ENCODE measurements at places on chromosomes 3 and 15.

- DNase-seq, result no peak
These were observed 61.1 kb downstream of the AMOTL2 start for GRCh38 chr3:134312873-134313846.

DNA sequence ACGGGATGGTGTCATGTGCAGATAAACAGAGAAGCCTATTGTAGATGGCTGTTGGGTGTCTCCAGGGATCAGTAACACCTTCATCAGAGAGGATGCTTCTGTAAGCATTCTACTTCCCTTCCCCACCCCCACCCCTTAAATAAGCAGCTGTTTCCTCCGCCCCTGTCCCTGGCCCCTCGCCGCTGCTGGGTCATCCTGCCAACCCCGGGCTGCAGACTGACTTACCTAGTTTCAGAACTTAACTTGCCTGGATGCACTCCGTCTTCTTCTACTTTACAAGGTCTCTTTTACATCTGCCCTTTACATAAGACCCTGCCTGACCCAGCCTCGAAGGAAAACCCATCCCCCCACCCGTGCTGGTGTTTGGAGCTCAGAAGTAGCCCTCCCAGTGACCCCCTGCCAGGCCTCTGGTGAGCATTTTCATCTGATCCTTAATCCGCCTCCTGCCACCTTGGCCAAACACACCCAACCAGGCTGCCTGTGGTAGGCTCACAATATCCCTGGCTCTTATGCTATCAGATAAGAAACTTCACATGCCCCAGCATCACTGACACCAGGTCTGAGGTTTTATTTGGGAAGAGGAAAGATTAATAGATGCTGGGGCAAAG is 103.0 kb upstream of the HES1 start:
- DNase-seq, result peak; percentile 20

GRCh38 chr15:60086681-60087429 is 82.7 kb downstream of the FOXB1 start:
- DNase-seq, result no peak

DNA sequence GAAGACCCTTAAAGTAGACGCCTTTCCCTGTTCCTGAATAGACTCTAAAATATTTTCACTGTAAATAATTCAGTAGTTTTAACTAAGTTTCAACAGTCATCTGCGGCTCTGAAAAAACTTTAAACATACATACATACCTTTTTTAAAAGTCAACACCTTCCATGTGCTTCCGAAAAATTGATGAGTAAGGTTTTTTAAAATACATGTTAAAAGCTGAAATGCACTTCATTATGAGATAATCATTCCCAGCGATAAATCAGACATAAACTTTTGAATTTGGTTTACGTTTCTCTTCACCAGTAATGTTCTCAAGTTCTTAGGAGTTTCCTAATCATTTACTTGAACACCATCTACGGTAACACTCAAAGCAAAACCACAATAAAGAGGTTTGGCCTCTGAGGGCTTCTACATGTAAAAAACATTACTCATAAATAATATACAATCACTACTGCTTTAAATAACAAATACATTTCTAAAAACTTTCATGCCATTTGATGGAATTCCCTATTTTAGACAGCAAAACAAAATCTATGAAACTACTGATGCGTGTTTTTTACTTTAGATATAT is 403.5 kb downstream of the SHQ1 start:
- DNase-seq, result peak; percentile 34

GRCh38 chr3:25856902-25857518 is 67.1 kb downstream of the OXSM start:
- peak; percentile 54 for DNase-seq

- no peak for DNase-seq
These were observed 179.9 kb downstream of the MCTP2 start for GRCh38 chr15:94411285-94411684.

DNA sequence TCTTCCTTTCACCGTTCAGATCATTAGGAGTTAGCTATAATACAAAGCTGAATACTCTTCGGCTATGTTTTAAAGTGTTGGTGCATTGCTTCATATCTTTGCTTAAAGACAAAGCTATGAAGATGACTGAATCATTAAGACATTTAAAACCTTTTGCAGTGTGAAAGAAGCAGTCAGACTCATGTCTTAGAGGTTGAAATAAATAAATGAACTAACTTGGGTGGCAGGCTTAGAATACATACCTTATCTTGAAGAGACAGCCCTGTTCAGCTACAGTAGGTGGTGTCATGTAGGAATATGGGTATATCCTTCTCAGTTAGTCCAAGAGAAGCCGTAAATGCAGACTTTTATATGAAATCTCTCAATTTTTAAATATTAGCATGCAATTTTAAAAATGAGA is 63.4 kb downstream of the OPA1 start:
- no peak for DNase-seq

DNA sequence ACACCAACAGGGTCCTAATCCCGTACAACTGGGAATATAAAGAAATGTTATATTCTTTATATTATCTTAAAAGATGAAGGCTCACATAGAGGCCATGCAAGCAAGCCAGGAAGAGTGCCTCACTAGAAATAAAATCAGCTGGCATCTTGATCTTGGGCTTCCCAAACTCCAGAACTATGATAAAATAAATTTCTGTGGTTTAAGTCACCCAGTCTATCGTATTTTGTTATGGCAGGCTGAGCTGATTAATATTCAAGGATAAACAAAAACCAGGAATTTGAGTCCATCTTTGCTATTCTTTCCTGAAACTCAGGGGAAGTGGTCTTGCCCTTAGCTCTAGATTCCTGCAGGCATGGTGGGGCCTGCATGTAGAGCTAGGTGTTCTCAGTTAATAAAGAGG is 42.7 kb downstream of the ATOSA start:
- no peak for DNase-seq

- DNase-seq, result no peak
These were observed 56.5 kb downstream of the TMEM266 start for GRCh38 chr15:76116138-76116885.

DNA sequence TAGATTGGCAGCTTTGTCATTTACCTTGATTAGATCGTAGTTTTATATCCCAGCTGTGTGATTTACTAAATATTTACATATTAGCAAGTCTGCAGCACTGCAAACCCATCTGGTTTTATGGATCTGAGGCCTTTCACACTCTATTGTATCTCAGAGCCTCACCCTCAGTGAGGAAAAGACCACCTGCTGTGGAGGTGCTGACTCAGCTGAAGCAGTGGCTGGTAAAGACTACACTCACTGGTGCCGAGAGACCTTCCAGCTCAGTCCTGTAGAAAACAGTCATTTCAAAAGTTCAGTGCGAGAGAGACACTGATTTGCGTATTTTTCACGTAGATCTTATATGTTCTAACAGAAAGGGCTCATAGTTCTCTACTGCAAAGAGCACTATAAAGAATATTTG is 307.8 kb upstream of the TPM1 start:
- no peak for DNase-seq

- DNase-seq, result no peak
These were observed 11.2 kb downstream of the DENND6A start for GRCh38 chr3:57681691-57682090.

GRCh38 chr15:35181538-35181937 is 96.4 kb upstream of the NANOGP8 start:
- peak; percentile 4 for DNase-seq

- DNase-seq, result peak; percentile 91
These were observed 78.8 kb downstream of the AAGAB start for GRCh38 chr15:67175643-67176071.

DNA sequence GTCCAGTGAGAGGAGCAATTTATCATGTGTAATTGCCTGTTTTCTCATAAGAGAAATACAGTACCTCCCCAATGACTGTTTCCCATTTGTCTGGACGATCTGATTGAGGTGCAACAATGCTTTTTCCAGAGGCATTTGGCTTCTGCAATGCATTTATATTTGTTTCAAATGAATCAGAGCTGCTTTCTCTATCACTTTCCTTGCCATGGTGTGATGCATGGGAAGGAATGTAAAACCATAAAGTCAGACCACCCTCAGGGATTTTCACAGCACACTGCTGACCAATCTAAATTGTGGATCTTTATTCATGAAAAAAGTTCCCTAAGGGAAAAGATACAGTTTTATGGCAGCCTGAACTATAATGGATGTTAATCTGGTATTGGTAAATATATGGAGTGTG is 333.0 kb downstream of the ZNF385D start:
- no peak for DNase-seq

GRCh38 chr3:42712688-42713372 is 10.2 kb upstream of the HHATL start:
- no peak for DNase-seq

DNA sequence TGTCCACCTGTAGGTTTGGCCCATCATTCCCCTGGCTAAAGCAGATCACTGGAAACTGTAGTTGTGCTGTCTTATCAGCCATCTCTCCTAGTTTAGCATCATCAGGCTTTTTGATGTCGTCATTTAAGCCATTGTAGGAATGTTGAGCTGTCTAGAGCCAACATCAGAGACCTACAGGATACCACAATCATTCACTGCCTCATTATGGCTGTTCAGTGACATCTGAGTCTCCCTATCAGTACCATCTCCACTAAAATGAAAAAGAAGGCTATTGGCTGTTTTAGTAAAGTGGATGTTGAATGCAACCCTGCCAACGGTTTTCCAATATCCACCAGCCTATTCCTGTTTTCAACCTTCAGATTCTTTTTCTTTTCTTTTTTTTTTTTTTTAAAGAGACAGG is 29.2 kb downstream of the RLBP1 start:
- DNase-seq, result no peak

GRCh38 chr3:89107461-89108290 is at the start of gene EPHA3:
TSS of gene EPHA3 (plus strand) at chr3:89107621. CDS start at chr3:89107749, 128 bp downstream.
- DNase-seq, result no peak

DNA sequence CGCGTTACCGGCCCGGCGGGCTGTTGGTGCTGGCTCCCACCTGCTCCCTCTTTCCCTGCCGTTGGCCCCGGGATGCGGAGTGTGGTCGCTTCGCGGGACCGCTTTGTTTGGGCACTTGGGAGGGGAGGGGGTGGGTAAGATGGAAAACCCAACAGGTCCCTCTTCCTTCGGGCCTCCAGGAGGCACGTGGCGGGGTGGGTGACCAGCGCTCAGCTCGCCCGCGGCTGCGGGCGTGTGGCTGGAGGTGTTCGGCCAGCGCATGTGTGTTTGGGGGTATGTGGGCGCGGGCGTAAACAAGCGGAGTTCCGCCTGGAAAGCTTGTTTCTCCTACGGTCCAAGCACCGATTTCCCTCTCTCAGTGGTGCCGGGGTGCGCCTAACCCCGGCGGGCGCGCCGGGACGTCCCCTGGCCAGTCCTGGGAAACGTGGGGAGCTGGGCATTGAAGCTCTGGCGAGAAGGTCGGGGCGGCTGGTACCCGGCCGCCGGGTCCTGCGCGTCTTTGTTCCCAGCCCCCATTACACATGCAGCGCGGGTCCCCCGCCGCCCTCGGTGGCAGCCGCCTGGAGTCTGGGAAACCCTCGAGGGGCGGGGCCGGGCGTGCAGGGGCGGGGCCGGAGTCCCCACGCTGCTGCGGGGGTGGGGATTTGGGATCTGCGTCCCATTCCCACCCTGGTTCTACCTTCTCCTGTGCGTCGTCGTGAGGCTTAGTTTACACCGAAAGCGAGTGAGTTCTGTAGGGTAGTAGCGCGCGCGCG is 1.4 kb downstream of the ACVR2B start:
- DNase-seq, result peak; percentile 37

- DNase-seq, result no peak
These were observed 259.9 kb downstream of the ZIC1 start for GRCh38 chr3:147669077-147669476.

GRCh38 chr3:52774066-52774713 is 3.2 kb upstream of the ITIH1 start:
- no peak for DNase-seq

- no peak for DNase-seq
These were observed 535.7 kb downstream of the AGBL1 start for GRCh38 chr15:86615411-86615810.

- no peak for DNase-seq
These were observed 39.5 kb upstream of the ZNF385D start for GRCh38 chr3:21790466-21790865.

DNA sequence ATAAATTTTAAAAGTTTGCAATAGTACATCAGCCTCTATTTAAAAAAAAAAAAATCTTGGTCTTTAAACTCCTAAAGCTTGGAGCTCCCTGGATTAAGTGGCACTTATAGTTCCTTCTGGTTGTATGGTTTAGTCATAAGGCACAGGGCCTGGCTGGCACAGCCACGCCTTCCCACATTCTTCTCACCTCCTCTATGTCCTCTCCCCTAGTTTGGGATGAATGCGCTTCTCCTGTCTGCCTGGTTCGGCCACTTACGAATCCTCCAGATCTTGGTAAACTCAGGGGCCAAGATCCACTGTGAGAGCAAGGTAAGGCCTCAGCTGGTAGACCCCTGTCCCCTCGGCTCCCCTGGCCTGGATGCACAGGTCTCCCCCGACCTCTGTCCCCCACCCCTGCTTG is 10.0 kb downstream of the ANKDD1A start:
- no peak for DNase-seq

DNA sequence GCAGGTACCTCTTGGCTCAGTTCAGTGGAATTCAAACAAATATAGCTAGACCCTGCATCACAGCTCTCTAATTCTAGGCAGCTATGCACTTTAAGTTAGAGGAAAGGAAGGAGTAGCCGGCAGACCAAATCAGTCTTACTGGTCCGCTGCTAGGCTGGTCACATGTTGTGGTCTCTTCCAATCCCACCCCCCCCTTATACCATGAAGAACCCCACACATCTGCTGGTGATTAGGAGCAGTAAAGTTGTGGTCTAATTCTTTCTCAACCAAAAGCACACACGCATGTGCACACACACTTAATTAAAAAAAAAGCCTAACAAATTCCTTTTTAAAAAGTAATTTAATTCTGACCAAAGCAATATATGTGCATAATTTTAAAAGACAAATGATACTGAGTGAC is 16.7 kb upstream of the SH3GL3 start:
- DNase-seq, result no peak

- peak; percentile 95 for DNase-seq
These were observed 7.7 kb downstream of the CCR2 start for GRCh38 chr3:46361408-46362283.

DNA sequence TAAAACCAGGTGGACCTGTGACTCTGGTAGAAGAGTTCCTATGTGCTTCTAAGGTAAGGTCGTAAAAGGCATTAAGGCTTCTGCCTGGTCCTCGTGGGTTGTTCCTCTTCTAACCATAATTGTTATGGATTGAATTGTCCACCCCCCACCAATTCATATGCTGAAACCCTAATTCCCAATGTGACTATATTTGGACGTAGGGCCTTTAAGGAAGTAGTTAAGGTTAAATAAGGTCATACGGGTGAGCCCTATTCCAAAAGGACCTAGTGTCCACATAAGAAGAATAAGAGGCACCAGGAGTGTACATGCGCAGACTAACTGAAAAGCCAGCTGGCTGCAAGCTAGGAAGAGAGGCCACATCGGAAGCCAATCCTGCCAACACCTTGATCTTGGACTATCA is 1.9 kb downstream of the ADPGK start:
- peak; percentile 30 for DNase-seq
